ENCODE measurements at places on chromosomes 13 and 19.

DNA sequence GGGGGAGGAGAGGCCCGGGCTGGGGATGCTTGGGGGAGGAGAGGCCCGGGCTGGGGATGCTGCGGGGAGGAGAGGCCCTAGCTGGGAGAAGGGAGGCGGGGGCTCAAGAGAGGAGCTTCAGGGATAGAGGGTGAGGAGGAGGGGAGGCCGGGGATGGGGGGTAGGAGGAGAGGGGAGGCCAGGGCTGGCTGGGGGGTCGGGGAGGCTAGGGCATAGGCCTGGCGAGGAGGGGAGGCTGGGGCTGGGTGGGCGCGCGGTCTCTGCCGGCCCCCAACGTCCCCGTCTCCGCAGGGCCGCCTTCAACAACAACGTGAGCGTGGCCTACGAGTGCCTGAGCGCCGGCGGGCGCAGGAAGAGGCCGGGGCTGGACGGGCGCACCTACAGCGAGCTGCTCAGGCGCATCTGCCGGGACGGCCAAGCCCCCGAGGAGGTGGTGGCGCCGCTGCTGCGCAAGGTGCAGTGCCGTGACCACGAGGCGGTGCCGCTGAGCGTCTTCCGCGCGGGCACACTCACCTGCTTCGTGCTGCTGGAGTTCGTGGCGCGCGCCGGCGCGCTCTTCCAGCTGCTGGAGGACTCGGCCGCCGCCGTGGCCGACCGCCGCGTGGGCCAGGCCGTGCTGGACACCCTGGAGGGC is 11.4 kb downstream of the TPGS1 start:
- no peak for DNase-seq

- DNase-seq: no peak
Observed at GRCh38 chr13:100235311-100235901, 146.5 kb downstream of the PCCA start.

DNA sequence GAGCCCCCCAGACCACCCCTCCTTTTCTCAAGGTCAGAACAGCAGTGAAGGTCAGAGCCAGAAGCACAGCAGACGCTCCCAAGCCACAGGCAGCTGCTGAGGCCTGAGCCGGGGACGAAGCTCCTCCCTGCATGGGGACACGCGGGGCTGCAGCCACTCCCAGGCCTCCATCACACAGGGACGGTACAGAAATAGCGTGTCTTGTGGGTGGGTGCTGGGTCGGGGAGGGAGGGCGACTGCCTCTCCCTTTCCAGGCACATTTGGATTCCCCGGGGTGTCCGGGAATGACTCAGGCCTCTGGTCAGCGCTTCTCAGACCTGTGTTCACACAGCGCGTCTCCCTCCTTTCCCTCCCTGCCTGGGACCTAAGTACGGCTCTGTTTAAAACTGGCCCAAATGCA is 33.2 kb downstream of the RASA3 start:
- DNase-seq: peak; percentile 76

- DNase-seq: no peak
Observed at GRCh38 chr13:78845656-78846365, 186.9 kb upstream of the OBI1 start.

GRCh38 chr13:45823583-45823982 is 28.0 kb downstream of the SIAH3 start:
- no peak for DNase-seq

GRCh38 chr19:38917921-38918491 is 6.0 kb upstream of the CCER2 start:
- no peak for DNase-seq

- no peak for DNase-seq
Observed at GRCh38 chr13:79406597-79406908, 498 bp upstream of the RBM26 start.

DNA sequence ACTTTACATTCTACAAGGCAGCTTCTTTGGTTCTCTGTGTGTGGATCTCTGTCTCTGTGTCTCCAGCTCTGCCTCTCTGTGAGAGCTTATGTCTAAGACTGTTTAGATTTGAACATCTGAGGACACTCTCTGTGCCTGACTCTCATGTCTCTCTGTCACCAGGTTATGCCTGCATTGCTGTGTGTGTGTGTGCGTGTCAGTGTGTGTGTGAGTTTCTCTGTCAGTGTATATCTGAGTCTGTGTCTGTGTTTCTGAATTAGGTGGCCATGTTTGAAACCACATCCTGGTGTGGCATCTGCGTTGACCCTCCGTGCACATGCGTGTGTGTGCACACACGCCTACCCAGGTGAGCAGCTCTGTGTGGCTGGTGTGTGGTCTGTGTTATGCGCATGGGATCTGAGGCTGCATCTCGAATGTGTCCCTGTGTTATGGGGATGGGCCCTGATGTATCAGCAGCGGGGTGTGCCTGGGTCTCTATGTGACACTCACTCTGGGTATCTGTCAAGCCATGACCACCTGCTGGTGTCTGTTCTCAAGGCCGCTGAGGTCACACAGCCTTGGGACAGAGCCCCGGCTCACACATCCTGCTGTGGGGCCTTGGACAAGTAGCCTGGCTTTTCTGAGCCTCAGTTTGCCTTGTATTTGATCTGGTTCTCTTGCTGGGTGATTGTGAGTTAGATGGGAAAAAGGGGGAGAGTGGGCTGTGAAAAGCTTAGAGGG is 6.7 kb downstream of the ATP1A3 start:
- DNase-seq: no peak

DNA sequence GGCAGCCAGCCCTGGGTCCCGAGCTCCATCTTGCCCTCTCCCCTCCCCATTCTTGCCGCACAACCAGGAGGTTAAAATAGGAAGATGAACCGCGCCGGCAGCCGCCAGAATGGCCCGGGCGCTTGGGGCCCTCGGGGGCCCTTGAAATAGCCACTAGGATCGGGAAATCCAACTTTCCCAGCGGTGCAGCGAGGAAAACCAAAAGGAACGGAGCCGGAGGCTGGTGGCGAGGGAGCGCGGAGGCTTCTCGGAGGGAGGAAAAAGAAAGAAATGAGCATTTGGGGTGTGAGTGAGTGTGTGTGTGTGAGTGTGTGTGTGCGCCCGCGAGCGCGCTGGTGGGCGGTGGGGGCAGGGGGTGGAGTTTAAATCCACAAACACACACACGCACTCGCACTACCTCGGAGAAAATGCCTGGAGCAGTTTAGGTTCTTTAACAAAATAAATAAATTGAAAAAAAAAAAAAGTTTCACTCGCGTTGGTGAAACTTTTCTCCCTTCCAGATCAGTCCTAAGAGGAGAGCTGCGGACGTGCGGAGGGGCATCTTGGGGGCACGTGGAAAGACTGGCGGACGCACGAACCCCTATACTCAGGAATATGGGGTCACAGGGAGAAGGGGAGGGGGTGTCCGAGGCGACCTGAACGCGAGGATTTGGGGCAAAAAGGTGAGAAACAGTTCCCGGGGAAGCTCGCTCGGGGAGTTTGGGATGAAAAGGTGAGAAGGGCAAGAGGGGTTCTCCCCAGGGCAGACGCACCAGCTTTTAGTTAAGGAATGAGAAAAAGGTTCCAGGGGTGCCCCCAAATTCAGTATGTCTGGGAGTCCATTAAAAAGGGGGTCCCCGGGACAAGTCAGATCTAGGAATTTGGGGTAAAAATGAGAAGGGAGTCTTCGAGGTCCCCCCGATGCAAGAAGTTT is 1.3 kb downstream of the RFX2 start:
- DNase-seq: no peak

DNA sequence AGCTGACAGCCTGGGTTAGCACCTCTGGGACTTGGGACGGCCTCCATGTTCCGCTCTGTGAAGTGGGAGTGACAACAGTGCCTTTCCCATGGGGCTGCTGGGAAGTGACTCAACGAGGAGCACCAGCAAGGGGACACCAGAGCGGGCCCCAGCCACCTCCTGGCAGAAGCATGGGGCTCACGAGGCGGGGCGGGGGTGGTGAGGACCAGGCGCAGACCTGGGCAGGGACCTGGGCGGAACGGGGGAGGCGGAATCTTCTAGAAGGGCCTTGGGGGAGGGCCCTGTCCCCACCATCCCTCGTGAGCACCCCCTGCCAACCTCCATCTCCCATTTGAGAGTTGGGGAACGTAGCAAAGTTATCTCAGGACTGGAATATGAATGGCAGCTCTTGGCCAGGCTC is 37.9 kb downstream of the KDM4B start:
- no peak for DNase-seq

DNA sequence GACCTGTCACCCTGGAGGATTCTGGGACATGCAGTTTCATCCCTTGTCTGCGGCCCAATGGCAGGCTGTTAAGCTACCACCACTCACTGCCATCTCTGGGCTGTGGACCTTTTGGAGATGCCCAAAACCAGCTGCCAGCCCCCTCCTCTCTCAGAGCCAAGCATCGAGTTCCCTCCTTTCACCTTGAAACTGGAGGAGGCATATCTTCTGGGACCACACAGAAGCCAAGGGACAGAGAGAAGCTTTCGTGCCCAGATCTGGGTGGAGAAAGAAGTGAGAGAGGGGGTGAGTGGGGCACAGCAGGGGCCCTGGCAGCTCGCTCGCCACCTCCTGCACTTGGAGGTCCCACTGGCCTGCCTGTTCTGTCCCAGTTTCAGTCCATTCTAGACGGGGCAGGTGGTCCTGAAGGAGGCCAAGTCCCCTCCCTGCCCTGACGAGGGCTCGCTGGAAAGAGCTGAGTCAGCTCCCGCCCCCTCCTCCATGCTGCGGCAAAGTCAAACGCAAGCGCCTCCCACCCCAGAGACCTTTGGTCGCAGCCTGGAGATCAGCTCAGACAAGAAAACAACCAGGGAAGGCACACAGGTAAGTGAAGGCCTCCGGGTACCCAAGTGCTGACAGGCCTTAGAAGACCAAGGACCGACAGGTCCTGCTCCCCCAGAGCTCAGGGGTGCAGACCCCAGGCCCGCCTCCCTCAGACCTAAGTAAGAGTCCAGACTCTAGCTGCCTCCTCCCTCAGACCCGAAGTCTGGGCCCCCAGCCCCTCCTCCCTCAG is 3.8 kb downstream of the BCAT2 start:
- DNase-seq: no peak

DNA sequence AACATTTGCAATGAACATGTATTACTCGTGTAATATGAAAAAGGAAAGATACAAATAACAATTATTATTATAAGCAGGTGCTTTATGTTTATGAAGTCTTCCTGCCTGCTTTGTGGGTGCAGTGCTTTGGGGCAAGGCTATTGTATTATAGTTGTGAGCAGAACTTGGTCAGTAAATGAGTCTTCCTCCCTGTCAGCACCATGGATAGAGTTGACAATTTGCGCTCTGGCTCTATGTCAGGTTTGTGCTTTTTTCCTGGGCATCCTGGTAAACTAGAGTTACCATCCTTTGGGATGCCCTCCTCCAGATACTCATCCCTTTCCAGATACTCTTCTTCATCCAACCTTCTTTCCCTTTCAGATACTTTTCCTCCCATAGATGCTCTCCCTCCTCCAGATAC is 19.6 kb downstream of the ERICH6B start:
- DNase-seq: no peak

DNA sequence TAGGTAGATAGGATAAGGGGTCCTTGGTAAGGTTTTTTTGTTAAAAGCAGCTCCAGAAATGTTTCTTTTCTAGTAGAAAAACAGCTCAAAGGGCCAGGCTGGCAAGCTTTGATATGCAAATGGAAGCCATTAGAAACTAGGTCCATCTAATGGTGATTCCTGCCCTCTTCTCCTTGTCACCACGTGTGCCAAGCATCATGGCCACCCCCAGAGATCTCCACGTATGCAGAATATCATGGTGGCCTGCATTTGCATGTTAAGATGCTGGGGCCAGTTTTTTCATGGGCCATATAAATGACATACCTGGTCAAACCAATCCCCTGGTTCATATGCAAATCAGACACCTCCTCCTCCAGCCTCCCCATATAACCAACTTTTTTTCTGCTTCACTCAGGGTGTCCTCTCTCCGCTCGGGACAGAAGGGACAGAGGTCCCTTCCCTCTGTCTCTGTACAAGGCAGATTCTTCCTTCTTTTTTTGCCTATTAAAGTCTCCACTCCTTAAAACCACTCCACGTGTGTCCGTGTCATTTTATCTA is 1335.9 kb downstream of the UQCRFS1 start:
- no peak for DNase-seq

GRCh38 chr19:55667006-55667381 is 8.0 kb upstream of the EPN1 start:
- DNase-seq: no peak

- DNase-seq: no peak
Observed at GRCh38 chr19:49770529-49770928, 3.7 kb downstream of the AP2A1 start.

DNA sequence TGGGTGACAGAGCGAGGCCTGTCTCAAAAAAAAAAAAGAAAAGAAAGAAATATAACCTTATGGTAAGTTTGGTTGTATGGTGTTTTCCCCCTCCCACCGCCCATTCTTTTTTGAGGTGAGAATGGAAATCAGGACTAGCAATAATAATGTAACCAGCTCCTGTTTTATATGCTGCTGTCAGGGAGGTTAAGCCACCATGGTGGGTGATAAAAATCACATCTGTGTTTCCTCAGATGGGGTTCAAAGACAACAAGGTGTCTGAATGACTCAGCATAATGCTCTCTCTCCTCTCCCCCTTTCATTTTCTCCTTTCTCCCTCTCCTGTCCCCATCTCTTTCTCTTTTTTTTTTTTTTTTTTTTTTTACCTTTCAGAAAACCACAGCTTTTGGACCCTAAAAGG is 28.3 kb upstream of the GARRE1 start:
- DNase-seq: no peak

DNA sequence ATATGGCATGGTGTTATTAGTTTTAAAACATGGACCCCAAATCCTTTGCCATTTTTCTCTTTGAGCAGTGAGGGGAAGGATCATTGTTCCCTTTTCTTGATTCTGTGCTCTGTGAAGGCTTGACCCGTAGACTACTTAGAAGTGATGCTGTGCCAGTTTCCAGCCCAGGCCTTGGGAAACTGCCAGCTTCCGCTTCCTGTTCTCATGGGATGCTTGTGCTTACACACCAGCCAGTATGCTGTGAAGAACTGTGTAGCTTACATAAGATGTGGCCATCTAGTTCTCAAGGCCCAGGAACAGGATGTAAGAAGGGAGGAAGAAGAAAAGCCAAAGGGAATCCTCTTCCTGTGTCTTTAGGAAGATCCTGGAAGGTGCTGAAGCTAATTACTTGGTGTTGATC is 180.9 kb downstream of the PCCA start:
- peak; percentile 17 for DNase-seq

GRCh38 chr13:46168341-46168740 is 13.6 kb downstream of the LCP1 start:
- DNase-seq: no peak

DNA sequence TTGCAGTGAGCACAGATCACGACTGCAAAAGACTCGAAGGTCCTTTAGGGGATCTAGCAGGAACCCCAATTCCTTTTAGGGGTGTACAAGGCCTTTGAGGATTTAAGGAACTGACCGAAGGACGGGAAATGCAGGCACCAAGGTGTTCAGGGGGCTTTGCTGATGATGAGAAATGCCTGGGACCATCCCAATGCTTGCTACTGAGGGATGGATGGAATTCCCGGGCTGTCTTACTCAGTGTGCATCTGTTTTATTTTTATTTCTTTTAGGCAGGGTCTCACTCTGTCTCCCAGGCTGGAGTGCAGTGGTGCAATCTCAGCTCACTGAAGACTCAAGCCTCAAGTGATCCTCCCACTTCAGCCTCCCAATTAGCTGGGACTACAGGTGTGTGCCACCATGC is 11.3 kb downstream of the PRR22 start:
- DNase-seq: no peak

DNA sequence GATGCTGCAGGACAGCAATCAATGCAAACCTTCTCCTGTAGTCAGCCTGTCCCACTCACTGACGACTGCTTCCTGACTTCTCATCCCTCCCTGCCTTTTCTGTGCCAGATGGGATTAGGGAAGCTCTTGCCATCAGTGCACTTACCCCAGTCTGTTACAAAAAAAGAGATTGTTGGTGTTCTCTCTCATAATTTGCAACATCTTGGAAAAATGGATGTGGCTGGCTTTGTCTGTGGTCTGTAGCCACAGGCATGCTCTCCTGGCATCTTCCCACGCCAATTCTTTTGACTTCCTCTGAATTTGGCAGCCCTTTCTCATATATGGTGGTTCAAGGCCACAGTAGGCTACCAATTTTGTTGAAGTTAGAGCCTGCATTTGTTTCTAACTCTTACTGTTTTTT is 11.6 kb upstream of the HTR2A start:
- no peak for DNase-seq
